ENCODE measurements at places on chromosomes 7 and 10.

GRCh38 chr7:21675255-21675654 lies 132.4 kb downstream of the DNAH11 start:
- no peak for DNase-seq

DNA sequence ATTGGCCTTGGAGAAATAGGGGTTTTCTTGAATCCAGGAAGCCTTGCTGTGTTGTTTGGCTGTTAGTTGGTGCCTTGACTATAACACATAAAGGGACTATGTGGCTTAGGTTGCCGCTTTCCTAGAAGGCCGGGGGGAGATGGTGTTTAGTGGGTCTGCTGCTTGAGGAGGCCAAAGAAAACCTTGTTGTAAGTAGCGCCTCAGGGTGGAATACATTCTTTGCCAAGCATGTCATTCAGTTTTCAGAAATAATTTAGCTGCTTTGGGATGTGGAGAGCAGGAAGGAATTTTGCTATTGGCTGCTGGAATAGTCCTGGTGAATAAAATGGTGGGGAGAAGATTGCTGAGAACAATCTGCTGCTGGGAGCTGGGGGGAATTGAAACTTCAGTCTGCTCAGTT lies 132.9 kb upstream of the WNT16 start:
- no peak for DNase-seq

GRCh38 chr10:17851611-17852010 lies 42.5 kb downstream of the MRC1 start:
- DNase-seq, result no peak

DNA sequence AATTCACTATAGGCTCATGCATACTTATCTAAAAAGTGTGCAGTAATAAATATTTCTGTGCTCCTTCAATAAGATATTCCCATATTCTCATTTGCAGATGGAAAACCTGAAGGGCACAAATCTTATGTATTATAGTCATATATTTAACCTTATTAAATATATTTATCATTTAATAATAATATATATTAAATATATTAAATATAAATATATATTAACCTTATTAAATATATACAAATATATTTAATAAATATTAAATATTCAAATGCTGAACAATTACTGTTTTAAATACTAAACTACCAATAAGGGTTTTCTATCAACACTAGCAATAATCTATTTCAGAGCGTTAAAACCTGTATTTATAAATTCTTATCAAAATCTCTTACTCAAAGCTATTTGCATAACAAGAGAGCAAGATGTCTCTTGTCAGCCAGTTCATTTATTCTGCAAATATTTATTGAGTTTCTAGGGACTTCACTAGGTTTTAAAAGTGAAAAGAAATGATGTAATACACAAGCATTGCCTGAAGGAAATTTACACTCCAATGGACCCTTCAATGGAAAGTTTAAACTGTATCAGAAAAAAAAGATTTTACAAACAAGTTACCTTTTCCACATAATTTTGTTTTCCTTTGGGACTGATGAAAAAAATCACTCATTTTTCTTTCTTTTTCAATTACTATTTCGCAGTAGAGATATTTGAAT lies 159.2 kb downstream of the AGMO start:
- no peak for DNase-seq

DNA sequence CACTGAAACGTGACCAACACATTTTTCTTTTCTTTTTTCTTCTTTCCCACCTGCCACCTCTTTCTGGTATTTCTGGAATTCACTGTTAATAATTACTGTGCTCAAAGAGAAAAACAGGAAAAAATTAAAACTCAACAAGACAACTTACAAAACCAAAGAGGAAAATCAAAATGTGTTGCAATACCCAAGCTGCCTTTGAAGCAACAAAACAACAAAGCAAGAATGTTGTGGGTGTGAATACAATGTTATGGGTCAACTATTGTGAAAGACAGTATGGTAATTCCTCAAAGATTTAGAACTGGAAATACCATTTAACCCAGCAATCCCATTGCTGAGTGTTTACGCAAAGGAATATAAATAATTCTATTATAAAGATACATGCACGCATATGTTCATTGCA lies 415.1 kb downstream of the GFRA1 start:
- no peak for DNase-seq

DNA sequence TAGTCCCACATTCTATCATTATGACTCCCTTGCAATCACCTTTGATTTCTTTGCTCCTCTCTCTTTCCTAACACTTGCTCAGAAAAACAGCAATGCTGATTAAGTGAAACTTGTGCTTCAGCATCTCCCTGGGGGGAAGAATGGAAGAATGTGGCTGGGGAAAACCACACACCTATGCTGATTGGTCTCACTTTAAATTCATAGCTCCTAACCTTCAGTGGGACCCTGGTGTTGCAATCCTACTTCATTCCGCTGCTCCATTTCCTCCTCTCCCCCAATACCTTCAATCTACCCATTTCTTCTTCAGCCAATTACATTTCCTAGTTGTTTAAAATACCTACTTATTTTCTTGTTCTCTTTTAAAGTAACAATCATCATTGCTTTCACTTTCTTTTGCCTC lies 1166.7 kb upstream of the C7orf33 start:
- DNase-seq, result no peak

DNA sequence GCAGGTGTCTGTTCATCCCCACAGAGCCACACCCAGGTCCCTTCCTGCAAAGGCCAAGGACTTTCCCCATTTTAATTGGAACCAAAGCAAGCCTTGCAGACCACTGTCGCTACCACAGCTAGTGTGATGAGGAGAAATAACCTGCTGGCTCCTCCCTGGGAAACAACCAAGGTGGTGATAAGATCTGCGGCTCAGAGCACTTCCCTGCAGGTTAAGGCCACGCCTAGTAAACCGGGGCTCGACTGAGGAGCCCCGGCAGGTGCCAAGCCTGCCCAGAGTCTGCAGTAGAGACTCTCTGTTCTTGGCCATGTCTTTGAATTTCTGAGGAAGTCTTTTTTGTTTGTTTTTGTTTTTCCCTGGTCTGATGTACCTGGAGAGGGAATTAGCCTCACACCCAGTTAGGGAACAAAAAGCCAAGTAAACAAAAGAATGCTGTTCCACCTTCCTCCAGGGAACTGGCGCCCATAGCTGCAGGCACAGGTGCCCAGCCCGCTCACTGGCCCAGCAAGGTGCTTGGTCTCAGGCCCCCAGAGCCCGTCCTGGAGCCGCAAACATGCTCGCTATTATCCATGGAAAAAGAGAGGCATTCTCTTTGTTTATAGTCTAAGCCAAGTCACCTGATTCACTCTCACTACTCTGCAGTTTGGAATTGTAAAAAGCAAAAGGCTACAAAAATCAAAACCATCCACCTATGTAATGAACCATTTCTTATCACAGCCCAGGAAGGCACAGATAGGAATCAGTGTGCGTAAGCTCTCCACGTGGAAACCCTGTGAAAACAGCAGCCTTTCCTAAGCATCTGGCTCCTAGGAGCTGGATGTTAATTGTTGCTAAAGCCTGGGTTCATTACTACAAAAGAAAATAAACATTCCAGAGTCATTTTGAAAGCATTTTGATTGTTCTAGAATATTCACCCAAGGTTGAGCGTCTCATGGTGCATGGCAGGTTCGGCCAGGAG lies 2.7 kb downstream of the GPR146 start:
- DNase-seq, result peak; percentile 71

- no peak for DNase-seq
Measured at GRCh38 chr10:1638889-1639419, 98.4 kb downstream of the ADARB2 start.

DNA sequence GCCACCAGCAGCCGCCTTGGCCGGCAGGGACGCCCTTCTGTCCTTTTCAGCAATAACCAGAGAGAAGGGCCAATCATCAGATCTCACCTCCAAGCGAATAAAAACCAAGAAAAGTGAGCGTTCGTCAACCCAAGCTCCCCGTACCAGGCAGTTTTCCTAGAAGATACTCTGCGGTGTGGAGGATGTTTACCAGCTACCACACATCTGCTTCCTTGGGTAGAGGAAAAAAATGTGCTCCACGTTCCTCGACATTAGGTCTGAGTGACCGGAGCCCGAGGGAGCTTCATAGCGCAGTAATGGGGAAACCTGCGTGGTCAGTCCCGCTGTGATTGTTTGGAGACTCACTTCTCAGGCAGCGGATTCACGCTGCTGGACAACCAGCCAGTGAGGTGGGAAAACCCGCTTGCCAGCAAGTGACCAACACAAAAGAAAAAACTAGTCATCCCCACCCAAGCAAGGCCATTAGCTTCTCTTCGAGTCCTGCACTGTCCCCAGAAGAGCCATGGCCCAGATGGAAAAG lies 73.0 kb downstream of the ZRANB1 start:
- no peak for DNase-seq

DNA sequence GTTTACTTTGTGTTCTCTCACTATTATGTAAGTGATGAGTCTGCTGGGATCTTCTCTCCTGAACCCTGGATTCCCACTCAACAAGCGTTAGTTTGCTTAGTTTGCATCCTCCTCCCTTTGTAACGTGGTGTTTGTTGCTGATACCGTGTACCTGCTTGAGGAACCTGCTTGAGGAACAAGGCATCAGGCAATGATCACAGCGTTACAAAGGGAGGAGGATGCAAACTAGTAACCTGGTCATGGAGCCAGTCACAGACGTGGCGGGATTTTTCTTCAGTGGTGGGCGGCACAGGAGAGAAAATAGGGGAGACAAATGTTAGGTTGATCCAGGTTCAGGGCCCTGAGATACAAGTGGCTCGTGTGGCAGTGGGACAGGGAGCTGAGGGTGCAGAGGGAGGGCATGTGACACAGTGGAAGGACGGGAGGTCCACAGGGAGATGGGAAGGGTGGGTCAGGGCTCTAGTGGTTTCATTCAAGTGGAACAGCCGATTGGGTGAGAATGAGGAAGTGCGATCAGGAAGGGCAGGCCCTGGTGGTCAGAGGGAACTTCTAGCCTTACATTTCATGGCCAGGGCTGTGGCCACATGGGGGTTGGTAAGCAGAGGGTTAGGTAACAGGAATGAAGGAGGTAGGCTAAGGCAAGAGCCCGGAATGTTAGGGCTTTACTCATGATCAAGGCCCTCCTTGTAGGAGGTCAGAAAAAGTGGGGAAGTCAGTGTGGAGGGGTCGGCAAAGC lies 38.0 kb downstream of the SNX10 start:
- DNase-seq, result no peak

- DNase-seq, result no peak
Measured at GRCh38 chr10:11918384-11918783, 95.2 kb downstream of the PROSER2 start.

All from CD4-positive, alpha-beta T cell treated with Interleukin-6 for 4 hours (primary cell).